ENCODE measurements at places on chromosomes 6 and 20.

- DNase-seq, result peak; percentile 25
Measured at GRCh38 chr6:103122766-103123601, 1729.5 kb downstream of the GRIK2 start.

- DNase-seq, result no peak
Measured at GRCh38 chr20:32763202-32764004, 1.2 kb downstream of the DNMT3B start.

GRCh38 chr6:107540465-107540857 lies 50.5 kb downstream of the SOBP start:
- no peak for DNase-seq

- DNase-seq, result peak; percentile 48
Measured at GRCh38 chr20:50395251-50395729, 114.9 kb upstream of the PTPN1 start.

- DNase-seq, result no peak
Measured at GRCh38 chr20:60729135-60729900, 522.7 kb upstream of the CDH4 start.

DNA sequence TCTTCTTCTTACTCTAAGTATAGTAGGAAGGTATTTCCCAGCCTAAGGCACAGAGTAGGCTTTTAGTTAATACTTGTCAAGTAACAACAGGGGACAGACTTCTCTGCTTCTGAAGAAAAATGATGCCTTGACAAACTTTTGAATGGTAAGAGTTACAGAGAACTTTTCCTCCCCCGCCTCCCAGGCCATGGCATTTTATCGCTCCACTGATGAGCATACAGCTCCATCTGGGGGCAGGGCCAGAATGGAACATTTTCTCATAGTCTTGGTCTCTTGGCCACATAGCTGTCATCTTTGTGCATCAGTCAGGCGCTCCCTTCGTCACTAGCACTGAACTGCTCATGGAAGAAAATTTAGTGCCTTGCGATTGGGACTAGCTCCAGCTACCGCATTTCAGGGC lies 1066.8 kb upstream of the CITED2 start:
- peak; percentile 27 for DNase-seq

GRCh38 chr6:33075568-33076405 lies at the start of gene HLA-DPB1:
HLA-DPB1 (plus strand) TSS chr6:33075990; CDS start chr6:33076042, 52 bp downstream.
- DNase-seq, result peak; percentile 64

DNA sequence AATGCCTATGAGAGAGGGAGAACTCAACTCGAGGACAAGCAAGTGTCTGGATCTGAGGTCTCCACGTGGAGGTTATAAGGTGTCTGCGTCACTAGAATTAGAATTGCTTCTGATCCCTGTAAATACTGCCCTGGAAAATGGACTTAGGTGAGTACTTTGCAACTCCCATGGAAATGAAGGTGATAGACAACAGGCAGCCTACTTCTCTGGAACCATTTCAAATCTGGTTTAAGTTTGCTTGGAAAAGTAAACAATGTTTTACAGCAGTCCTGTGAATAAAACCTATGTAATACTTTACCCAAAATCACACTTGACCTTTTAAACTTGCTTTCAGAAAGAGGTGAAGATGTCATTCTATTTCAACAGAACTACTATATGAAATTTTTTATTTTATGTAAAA lies 70.1 kb upstream of the TENT5A start:
- DNase-seq, result no peak
